ENCODE measurements at places on chromosomes 1 and 21.

- DNase-seq = no peak
These were observed 93.4 kb upstream of the F3 start for GRCh38 chr1:94634977-94635416.

- DNase-seq = no peak
These were observed 19.5 kb upstream of the SELENON start for GRCh38 chr1:25780318-25781129.

DNA sequence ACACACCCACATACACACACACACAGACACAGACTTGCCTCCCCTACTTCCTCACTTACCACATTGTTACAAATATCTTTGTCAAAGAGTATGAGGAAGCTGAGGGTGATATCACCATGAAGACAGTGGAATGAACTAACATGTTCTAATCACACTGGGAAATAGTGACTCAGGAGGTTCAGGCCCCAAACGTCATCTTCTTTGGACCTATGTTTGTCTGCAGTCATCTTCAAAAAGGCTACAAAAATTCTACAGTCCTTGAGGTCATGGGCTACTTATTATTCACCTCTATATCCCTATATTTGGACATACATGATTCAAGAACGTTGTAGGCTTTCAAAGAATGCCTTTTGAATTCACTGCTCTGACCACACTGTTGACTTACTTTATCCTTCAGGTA, 2.1 kb upstream of the LCE2C start:
- no peak for DNase-seq

- DNase-seq = no peak
These were observed 5.4 kb downstream of the MEX3A start for GRCh38 chr1:156076609-156077429.

DNA sequence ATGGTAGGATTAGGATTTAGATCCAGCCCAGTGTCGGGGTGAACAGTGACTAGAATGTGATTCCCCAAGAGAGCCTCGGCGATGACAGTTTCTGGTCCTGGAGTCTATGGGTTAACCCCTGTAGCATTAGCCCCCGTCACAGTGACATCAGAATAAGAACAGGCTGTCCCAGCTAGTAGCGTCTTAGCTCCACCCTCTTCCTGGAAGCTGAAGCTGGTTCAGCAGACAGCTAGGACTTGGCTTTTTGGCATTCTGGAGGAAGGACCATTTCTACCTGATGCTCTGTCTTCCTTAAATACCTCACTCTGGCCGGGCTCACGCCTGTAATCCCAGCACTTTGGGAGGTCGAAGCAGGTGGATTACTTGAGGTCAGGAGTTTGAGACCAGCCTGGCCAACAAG, 5.0 kb downstream of the NDUFS2 start:
- no peak for DNase-seq

GRCh38 chr1:46134660-46135331, 2.4 kb upstream of the PIK3R3 start:
- no peak for DNase-seq

- no peak for DNase-seq
These were observed 40.1 kb downstream of the PIK3C2B start for GRCh38 chr1:204454476-204454875.

DNA sequence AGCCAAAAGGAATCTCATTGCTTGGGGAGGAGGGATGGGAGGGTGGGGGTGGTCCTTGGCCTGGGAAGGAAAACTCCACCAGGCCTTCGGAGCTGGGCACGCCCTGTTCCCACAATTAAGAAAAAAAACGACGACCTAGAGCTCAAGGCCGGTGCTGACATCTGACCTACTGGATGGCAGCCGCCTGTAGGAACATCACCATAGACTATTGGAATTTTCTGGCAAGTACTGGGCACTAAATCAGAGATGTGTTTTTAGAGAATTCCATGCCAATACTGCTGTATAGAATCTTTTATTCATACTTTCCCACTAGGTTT, 729 bp downstream of the NADK start:
- DNase-seq = no peak

GRCh38 chr1:193891788-193892187, 705.4 kb upstream of the B3GALT2 start:
- DNase-seq = no peak

DNA sequence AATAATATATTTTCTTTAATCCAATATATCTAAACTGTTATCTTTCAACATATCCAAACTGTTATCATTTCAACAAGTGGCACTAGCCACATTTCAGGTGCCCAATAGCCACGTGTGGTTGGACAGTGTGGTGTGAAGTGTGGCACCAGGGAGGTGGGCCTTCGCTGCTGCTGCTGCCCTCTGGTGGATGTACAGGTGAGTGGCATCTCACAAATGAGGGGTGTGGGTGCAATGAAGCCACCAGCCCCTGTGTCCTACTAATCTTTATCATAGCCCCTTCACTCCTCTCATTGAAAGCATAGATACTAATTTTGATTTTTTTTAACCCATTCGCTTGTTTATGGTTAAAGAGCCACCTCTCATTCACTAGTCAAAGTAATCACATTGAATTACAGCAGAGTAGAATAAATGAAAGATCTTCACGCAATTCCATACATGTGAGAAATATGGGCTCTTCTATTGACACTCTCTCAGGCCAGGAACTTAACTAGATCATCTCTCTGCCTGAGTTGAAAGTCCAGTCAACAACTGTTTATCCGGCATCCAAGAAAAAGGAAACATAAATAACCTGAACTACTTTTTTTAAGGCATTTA, 499.2 kb downstream of the OMA1 start:
- DNase-seq = peak; percentile 18

DNA sequence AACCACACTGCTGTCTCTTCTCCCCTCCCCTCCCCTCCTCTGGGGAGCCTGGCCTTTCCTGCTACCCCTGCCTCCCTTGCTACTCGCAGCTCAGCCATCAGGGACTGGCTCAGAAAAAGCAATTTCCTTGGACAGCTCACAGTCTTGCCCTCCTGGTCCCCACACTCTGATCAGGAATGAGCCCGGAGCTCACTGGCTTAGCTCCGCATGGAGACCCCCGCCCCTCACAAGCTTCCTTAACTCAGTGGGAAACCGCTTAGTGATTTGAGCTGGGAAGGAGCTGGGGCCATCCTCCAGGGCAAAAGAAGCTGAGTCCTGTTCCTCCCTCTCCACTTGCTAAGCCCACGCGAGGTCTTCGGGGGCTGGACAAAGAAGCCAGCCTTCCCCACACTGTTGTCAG, 70.3 kb upstream of the ACTL8 start:
- DNase-seq = no peak

- DNase-seq = no peak
These were observed 87.7 kb downstream of the SPATA17 start for GRCh38 chr1:217718873-217719272.

- DNase-seq = no peak
These were observed 380.6 kb upstream of the NEGR1 start for GRCh38 chr1:72662918-72663317.

- DNase-seq = peak; percentile 70
These were observed 27.2 kb downstream of the XCL1 start for GRCh38 chr1:168603501-168604110.

DNA sequence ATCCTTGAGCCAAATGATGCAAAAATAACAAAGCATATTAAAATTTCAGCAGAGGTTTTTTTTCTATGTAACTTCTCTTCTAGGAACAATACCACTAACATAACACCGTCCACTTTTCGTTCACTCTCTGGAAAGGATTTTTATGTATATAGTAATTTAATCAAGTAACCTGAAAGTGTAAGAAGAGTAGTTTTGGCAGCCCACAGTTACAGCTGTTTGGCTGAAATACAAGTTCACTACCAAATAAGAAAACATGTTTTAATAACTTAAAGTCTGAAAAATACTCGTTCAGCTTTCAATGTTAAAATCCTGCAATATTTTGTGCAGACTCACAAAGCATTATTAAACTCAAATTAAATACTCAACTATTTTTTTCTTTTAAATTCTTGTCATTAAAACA, 896.8 kb upstream of the ADGRL4 start:
- no peak for DNase-seq

DNA sequence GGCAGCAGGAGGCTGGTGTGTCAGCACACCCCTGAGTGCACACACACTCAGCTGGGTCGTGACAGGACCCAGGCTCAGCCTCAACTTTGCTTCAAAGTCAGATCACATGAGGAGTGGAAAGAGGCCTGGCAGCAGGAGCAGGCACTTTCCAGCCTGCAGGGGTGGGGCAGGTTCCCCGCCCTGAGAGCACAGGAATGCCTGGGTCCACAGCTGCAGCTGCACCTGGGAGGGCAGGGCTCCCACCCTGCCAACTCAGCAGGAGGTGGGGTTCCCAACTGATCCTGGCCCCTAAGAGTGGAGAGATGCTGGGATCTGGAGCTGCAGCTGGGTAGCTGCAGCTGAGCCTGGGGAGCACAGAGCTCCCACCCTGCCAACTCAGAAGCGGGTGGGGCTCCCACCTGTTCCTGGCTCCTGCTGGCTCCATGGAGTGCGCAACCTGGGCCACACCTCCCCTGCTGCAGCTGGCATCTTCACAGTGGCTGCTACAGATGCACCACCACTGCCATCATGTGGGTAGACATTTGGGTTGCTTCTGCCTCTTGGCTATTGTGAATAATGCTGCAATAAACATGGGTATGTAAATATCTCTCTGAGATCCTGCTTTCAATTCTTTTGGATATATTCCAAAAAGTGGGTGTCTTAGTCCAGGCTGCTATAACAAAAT, 415.4 kb downstream of the TTLL7 start:
- no peak for DNase-seq

DNA sequence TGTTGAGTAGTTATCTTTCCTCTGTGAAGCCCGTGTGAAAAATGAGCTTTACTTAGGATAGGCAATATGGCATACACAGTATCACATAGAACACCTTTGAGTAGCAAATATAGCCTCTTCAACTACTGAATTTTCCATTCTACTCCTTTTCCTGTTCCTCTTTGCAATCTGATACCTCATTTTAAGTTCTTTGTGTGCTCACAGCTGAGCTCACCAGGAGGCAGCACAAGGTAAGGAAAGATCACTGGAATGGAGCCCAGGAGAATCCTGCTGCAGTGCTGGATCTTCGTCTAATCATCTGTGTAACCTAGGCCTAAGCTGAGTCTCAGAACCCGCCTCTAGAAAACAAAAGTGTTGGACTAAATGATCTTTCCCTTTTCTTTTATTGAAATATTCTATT, 171.0 kb downstream of the LRRC40 start:
- DNase-seq = no peak

DNA sequence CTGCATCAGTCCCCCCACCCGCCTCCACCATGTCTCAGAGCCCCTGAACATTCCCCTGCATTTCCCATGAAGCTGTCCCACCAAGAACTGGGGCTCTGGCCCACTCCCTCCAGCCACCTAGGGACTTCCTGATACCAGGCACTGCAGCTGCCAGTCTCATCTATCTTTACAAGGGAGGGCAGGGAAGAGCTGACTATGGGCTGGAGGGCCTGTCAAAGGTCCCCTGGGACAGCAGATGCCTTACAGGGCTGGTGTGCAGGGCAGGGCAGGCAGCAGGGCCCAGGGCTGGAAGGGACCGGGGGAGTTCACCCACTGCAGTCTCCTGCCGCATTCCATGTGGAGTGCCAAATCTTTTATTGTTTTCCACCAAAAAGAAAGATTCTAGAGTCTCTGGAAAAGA, 17.6 kb downstream of the SHISA4 start:
- DNase-seq = no peak

DNA sequence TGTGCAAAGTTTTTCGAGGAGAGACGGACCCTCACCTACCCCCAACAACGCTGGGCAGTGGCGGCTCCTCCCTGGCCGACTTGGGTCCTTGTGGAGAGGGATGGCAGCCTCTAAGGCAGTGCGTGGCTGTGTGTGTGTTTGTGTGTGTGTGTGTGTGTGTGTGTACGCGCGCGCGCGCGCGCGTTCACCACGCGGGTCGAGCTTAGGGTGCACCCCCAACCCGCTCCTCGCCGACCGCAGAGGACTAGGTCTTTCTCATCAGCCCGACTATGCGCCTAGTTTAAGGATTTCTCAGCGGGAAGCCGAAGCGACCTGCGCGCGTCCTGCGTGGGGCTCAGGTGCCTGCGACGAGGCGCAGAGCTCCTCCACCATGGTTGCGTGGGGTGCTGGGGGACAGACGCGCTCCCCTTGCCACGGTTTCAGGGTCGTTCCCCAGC, 940 bp downstream of the SOX13 start:
- DNase-seq = no peak

- no peak for DNase-seq
These were observed 47.7 kb upstream of the RHOU start for GRCh38 chr1:228687587-228687986.

DNA sequence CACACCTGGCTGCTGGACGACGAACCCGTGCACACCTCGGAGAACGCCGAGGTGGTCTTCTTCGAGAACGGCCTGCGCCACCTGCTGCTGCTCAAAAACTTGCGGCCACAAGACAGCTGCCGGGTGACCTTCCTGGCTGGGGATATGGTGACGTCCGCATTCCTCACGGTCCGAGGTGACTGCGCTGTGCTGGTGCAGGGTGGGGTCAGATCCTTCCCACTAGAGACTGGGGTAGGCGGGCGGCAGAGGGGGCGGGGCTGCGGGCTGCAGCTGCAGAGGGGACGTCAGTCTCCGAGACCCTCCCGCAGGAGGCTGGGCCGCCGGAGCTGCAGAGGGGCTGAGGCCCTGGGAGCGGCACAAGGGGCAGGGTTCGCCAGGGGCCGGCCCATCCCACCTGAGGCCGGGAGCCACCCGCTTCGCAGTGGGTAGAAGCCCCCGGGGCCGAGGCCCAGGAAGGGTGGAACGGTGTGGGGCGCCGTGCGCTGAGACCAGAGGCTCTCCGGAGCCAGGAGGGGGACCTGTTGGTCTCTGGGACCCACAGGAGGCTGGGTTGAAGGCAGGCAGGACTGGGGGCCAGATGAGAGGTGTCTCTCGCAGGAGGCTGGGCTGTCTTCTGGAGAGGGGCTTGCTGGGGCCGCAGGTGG, 90.6 kb downstream of the TRIM11 start:
- DNase-seq = no peak

GRCh38 chr1:60727552-60727951, 354.8 kb upstream of the NFIA start:
- no peak for DNase-seq

- no peak for DNase-seq
These were observed 470.2 kb downstream of the DISC1 start for GRCh38 chr1:232096751-232097150.

GRCh38 chr1:42618866-42619265, 39.4 kb upstream of the PPIH start:
- no peak for DNase-seq

DNA sequence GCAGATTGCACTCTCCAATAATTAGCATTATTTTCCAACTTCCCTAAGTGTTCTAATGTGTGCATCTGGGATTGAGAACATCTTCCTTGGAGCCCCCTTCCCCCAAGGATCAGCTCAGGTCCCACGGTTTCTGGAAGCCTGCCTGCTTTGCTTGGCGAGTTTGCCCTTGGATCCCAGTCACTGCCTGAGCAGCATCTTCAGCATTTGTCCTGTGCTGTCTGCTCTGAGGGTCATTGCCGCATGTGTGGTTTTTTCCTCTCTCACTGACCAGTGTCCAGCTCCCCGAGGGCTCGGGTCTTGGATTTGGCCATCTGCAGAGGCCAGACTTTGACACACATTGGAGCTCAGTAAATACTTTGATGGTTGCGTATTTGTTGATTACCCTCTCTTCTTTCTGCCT, 18.1 kb downstream of the VANGL2 start:
- no peak for DNase-seq

Data from activated CD8-positive, alpha-beta memory T cell treated with anti-CD3 and anti-CD28 coated beads, Interleukin-2, amount 50 U/mL, for 4 hours (primary cell).